ENCODE measurements at places on chromosomes 3 and 15.

- DNase-seq, result no peak
Measured at GRCh38 chr3:153163393-153163724, 1.3 kb downstream of the RAP2B start.

DNA sequence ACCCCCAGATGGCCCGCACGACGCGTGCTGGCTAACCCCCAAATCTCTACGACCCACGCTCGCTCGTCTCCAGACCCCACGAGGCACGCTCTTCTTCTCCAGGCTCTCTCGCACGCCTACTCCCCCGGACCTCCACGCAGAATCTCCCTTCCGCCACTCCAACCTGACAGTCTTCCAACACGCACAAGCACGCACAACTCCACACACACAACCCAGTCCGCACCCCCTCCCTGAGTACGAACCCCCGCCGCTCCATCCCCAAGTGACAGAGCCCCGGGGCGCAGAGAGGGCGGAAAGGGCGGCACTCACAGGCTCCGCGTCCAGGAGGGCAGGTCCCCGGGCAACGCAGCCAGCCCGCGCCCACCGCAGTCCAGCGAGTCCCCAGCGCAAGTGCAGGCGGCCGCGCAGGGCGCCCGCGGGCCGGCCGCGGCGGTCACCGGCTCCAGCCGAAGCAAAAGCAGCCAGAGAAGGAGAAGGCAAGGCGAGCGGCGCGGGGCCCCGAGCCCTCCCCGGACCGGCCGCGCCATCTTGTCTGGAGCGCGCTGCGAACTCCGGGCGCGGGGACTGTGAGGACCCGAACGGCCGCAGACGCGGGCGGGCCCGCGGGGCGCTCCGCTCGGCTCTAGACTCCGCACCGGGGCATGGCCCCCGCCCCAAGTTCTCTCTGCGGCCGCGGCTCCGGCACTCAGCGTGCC, 794 bp downstream of the LRIG1 start:
- no peak for DNase-seq

GRCh38 chr15:45087513-45087912, 26.5 kb downstream of the DUOX2 start:
- DNase-seq, result no peak

DNA sequence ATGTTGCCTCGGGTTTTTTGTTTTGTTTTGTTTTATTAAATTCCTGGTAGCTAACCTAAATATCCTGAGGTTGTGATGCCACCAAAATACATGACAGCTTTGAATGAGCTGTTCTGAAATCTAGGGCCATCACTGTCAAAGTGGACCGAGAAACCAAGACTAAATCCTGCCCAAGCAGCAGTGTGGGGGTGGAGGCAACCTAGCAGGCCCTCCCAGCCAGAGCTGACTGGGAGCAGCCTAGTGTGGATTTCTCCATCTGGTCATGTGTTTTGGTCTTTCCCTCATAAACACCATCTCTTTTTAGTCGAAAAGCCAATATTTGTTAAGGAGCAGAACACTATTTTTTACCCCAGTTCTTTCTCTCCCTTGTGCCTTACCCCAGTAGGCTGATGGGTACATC, 52.2 kb downstream of the LARS2 start:
- DNase-seq, result no peak

- no peak for DNase-seq
Measured at GRCh38 chr15:70629735-70630273, 133.6 kb downstream of the UACA start.

DNA sequence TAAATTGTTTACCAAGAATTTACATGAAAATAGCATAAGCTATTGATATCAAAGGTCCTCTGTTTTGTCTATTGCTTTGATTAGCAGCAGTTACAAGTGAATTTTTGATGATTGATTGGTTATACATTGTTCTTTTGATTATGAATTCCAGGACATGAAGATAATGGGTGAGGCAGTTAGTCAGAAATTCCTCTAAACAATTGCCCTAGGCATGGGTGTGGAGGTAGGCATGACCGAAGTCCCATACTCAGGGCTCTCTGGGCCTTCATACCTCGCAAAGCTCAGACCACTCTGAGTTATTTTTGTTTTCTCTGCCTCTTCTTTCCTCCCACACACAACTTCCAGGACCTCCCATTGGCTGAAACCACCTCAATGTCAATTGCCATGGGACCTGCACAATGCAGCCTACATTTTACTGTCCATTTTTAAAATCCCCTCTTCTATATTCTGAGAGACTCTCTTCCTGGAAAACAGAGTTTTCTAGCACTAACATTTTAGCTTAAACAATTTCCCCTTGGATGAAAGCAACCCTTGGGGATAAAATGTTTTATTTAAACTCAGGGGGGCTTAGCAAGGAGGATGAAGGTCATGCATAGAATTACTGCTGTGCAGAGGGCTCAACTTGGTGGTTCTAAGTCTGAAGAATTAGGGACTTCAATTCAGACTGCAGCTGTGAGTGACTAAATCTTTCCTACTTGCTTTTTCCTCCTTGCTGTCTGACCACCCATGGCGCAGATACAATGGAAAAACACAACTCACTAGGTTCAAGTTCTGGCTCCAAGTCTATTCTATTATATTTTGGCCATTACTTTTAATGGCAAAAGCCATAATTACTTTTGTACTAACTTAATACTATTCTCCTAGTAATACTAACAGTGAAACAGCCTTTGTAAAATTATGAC, 594.8 kb downstream of the NTRK3 start:
- DNase-seq, result no peak

DNA sequence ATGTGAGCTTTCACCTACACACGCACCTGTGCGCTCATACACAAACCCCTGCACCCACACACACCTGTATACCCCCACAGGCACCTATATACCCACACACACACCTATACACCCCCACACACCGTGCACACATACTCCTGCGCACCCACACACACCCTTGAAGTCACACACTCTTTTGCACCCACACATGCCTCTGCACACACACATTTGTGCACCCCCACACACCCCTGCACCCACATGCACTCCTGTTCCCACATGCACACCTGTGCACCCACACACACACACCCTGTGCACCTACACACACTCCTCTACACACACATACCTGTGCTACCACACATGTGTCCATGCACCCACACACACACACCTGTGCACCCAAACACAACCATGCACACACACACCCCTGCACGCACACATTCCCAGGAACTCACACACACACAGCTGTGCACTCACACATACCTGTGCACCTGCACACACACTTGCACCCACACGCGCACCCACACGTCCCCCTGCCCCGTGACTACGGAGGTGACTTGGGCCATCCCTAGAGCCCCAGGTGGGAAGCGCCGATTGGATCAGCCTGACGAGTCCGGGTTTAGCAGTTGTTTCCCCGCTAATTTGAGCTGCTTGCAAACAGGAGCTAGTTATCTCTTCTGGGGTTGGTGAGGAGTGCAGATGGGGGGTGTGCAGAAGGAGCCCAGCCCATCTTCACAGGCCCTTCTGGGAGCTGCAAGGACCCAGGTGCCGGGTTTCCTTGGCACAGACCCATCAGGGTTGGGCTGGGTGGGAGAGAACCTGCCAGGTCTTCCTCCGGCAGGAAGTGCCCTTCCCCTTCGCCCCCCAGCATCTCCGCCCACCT, 97.8 kb downstream of the CHSY1 start:
- DNase-seq, result no peak

DNA sequence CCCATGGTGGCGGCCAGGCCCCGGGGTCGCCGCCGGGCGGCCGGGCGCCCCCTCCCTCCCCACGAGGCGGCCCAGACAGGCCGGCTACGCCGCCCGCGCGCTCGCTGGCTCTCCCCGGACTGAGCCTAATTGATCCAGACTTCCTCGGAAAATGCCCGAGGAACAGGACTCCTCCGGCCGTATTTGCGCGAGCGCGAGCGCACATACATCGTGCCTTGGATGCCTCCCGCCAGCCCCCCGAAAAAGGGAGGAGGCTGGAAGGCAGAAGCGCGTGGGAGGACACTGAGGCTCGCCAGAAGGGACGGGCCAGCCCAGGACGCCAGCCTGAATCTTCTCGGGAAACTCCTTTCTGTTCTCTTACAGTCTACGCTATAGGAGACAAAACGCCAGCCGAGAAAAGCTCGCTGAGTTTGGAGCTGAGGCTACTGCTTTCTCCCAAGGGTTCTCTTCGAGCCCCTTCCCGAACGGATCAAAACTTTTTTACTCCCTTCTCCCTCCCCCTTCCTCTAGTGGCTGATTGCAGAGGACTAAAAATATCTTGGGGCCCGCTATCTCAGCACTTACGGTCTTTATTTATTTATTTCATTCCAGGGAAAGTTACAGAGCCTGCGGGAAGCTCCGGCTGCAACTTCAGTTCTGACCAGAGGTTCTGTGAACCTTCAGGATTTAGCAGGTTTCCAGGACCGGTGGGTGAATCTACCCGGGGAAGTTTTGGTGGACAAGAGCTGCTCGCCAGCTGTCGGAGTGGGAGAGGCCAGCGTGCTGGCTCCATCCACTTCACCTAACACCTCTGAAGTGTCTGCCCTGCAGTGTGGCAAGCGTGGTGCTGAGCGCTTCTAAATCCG, at the start of gene PDZRN3:
PDZRN3 (minus strand) TSS at position 121 of the 845 bp plus-strand sequence.
- no peak for DNase-seq
